ENCODE measurements at places on chromosomes 12 and 14.

GRCh38 chr14:24712909-24713308, 78.9 kb upstream of the GZMB start:
- DNase-seq: no peak

- DNase-seq: no peak
Observed at GRCh38 chr12:130111965-130112496, 50.2 kb upstream of the FZD10 start.

DNA sequence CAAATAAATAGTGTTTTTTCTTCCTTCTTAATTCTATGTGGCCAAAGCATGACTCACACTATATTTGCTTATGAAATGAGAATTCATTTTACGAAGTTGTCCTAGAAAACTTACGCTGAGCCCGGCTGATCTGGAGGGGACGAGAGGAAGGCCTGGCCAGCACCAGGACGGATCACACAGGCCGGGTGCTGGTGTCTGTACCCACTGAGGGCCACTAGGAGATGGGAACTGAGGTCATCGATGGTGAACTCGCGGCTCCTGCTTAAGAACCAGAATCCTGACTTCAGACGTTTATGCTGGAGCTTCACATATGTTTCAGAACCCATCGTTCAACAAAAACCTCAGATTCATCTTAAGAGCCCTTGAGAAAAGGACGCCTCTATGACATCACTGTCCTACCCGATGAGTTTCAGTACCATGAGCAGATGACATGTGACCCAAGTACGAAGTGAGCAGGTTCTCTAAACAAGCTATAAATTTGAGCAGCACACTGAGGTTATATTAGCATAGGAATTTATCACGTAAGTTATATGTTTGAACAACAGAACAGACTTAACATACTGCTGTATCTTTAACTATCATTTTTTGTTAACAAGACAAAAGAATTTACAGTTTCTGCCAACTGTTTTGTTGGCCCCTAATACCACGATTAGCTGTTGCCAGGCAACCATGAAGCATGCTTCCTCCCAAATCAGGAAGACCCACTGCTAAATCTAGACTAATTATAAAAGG, 111.9 kb downstream of the FOXN3 start:
- no peak for DNase-seq

- peak; percentile 5 for DNase-seq
Observed at GRCh38 chr14:52950410-52950897, 396 bp downstream of the FERMT2 start.

DNA sequence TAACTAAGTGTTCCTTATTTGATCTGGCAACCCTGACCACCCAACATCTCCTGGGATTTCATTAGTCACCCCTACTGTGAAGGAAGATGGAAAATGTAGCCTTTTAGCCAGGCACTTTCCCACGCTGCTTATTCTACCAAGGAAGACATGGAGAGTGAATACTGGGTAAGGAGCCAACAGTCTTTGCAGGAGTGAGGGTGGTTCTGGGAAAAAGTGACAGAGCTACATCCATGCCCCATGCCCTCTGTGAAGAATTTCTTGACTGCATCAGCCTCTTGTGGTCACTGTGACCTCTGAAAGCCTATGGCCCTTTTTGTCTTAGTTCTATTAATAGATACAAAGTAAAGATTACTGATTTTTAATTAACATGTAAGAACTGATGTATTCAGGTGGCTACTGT, 196.0 kb upstream of the EEA1 start:
- no peak for DNase-seq

- DNase-seq: no peak
Observed at GRCh38 chr12:7019043-7019569, 830 bp upstream of the LPCAT3 start.

DNA sequence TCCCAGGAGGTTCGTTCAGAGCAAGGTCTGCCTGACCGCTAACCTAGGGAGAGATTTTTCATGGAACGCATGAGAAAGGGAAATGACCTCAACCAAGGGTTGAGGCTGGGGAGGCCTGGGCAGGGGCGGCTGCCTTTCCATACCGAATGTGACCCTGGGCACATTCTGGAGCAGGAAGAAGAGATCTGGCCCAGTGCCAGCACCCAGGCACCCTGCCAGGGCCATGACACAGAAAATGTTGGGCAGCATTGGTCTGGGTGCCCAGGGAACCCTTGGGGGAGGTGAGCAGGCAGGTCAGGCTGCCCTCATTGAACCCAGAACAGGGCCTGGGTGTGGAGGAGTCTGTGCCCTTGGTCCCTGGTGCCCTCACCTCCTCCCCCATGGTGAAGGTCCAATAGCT, 106.8 kb downstream of the CALM1 start:
- DNase-seq: no peak

Measured in activated CD4-positive, alpha-beta T cell treated with anti-CD3 and anti-CD28 coated beads for 4 hours (primary cell).